ENCODE measurements at places on chromosomes 5 and 9. TPM values are rescaled to one million over a fixed set of nuclear protein-coding genes. Genes with fewer than 3 reads are reported as not detected.
A peak's percentile ranks its signal among the peaks of the same experiment; 100 is the strongest.

- ATAC-seq: no peak
Observed at GRCh38 chr9:12439267-12439666, 253.9 kb upstream of the TYRP1 start.

The LHX6 gene
- total RNA-seq: not detected

DNA sequence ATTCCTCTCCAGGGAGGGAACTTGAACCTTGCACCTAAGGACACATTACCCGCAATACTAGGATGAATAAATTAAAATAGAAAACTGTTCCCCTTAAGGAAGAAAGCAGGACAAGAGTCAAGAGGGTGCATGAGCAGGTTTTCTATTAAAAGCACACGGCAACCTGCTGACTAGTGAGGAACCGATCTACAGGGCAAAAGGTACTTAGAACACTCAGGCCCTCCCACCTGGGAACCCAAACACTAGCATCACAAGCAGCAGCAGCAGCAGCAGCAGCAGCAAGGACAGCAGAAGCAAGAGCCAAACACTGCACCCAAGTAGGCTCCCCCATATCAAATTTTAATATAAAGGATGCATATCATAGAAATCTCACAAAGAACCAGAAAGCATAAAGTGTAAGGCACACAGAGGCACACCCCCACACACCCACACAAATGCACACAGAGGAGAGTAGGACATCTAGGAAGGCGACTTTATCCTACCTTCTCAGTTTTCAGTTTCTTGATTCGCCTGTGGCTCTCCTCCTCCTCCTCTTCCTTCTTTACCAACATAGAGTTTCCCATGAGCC lies 2.8 kb downstream of the ZNF608 start:
- ATAC-seq: no peak

DNA sequence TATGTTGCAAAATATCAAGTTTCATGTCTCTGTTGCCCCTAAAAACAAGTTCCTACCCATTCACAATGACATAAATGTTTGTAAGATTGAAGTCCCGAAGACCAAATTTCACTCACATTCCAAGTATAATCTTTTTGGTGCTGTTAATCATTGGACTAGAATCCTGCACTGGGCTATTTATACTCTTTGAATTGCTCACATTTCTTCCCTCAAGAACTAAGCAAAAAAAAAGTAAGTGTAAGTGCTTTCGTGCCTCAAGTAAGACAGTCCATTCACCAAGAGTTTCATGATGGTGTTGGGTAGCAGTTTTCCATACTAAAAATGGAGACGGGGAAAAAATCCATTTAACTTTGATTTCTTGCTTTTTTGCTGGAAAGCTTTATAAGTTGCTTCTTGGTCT lies 242.3 kb downstream of the EBF1 start:
- no peak for ATAC-seq

The CEP120 gene
- total RNA-seq: 20.3 TPM

DNA sequence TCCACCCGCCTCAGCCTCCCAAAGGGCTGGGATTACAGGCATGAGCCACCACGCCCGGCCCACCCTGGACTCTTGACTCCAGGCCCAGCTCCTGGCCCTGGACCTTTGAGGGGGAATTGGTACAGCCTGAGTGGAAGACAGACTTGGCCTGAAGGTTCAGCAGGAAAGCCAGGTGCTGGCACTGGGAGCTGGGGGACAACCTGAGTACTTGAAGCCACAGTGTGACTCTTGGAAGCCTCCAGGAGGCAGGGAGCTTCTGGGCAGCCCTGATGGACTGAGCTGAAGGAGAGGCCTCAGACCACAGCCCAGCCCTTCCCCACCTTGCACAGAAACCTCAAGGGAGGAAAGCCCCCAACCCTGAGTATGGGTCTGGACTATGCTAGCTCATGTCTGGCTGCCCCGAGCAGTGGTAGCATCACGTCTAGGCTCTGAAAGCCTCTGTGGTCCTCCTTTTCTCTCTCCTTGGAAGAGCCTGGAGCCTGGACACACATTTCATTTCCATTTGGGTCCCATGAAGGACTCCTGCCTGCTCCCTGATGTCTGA lies 54.1 kb downstream of the RASGEF1C start:
- no peak for ATAC-seq

GRCh38 chr5:168420461-168420860 lies 65.8 kb upstream of the RARS1 start:
- ATAC-seq: no peak

DNA sequence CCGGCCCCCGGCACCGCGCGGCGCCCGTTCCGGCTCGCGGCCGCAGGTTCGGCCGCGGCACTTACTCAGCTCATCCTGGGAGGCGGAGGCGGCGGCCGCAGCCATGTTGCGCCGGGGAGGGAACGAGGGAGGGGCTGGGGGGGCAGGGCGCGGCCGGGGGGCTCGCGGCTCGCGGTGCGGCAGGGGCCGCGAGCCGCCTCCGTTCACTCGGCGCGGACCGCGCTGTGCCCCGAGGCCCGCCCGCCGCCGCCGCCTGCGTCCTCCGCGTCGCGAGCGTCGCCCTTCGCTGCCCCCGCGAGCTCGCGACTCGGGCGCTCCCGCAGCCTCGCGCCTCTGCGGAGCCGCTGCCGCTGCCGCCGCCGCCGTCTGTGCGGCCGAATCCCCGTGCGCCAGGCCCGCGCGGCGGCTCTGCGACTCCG lies 735 bp downstream of the ECPAS start:
- ATAC-seq: peak; percentile 40

The ZFYVE16 gene
- 16.6 TPM for total RNA-seq

The PAIP2 gene
- total RNA-seq: 157 TPM

Data from activated T-helper 17 cell treated with anti-CD3 and anti-CD28 coated beads, Interleukin-2, amount 50 U/mL, for 72 hours (primary cell).